Epithelial cell of esophagus (primary cell): ENCODE measurements at places on chromosomes 5 and 9.

DNA sequence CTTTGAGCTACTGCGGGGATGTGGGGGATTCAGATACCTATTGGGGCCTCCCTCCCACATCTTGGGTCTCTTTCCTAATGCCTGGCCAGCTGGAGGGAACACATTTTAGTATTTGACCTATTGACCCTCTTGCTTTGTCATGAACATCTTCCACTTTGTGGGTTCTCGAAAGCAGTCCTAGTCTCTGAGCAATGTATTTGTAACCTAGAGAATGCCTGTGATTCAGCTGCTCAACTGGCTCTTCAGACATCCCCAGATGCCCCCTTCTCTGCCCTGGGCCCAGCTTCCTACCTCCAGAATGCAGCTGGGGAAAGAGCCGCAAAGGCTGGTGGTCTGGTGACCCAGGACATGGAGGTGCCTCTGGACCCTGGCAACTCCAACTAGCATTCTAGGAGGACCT, 32.2 kb downstream of the APTX start:
- DNase-seq, result no peak

DNA sequence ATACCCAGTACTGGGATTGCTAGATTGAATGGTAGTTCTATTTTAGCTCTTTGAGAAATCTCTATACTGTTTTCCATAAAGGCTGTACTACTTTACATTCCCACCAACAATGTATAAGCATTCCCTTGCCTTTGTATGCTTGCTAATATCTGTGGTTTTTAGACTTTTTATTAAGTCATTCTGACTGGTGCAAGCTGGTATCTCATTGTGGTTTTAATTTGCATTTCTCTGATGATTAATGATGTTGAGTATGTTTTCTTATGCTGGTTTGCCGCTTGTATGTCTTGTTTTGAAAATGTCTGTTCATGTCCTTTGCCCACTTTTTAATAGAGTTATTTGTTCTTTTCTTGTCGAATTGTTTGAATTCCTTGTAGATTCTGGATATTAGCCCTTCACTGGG, 512.7 kb upstream of the PAPPA start:
- peak; percentile 77 for DNase-seq

- DNase-seq, result no peak
Measured at GRCh38 chr5:89471541-89471940, 588.6 kb upstream of the MEF2C start.

DNA sequence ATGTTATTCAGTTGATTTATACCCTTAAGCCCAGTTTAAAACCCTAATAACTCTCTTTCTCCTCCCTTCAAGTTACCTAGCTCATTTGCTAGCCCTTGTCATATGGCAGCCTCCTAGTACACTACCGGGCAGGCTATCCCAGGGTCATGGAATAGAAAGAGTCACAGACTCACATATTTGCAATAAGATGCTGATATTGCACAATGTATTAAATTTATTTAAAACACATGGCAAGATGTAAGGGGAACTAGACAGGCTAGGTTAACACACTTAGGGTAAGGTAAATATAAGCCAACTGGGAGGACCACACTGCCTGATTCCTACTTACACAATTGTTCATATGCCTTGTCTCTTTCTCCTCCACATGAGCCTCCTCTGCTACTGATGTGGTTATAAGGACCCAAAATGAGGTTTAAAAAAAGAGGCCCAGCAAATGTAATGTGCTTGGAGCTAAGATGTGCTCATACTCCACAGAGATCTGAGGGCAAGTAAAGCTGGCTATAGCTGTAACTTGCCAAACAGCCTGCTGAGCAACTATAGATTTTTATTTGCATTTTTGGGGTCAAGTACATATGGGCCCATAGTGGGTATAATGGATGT, 130.0 kb downstream of the ENC1 start:
- no peak for DNase-seq

DNA sequence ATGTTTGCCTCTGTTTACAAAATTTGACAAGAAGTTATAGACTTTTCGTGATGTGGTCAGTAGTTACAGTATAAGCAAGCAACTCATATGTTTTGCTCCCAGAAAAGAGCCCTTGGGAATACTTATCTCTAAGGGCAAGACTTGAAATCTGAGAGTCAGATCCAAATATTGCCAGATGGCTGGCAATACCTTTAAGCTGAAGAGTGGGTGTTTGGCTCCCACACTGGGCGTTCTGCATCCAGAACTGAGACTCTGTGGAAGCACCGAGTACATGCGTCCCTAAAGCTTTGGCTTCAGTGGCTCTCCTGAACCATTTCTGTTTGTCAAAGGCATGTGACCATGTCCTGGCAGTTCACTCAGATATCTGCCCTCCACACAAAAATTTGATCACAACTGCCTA, 194.1 kb downstream of the DCP2 start:
- no peak for DNase-seq

DNA sequence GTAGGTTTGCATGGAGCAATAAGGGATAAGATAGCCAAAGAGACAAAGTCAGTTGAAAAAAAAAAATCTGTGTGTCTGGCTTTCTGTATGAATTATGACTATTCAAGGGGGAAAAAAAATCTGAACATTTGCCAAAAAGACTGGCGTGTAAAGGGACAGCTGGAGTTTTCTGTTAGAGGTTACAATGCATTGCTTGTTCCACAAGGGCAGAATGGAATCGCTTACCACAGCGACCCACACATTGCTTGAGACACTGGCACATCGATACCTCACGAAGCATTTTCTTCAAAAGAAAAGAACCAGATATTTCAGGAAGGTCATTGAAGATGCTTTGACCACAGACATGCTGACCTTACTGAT, 327.8 kb downstream of the TMEM167A start:
- DNase-seq, result no peak

GRCh38 chr9:127767410-127767809, 11.1 kb downstream of the SH2D3C start:
- DNase-seq, result no peak

GRCh38 chr9:135608294-135608998, 30.9 kb downstream of the GLT6D1 start:
- DNase-seq, result no peak

GRCh38 chr5:99272576-99272975, 343.8 kb upstream of the CHD1 start:
- DNase-seq, result no peak

- peak; percentile 55 for DNase-seq
Measured at GRCh38 chr5:132437604-132438266, 52.8 kb downstream of the IRF1 start.

DNA sequence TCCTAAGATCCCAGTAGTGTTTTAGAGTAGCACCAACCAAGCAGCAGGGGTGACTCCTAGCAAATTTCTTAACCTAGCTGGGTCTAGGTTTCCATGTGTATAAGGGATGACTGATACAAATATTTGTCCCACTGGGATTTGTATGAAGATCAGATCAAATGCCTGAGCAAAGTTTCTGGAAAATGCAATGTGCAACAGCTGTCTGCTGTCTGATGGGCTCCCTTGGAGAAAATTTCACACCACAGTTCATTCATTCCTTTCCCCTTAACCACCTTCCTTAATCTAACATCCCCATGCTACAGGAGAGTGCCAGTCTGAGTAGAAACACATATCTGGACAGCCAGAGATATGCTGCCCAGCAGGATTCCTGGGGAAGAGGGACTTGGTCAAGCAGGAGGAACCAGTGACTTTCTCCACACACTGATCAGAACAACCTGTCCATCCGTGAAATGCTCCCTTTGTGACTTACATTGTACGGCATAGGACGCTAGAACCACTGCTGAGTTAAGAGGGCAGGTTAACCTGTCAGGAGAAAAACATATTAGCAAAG, 53.3 kb downstream of the PTPN3 start:
- DNase-seq, result no peak

GRCh38 chr9:113957821-113958341, 81.8 kb downstream of the ZNF618 start:
- DNase-seq, result peak; percentile 80

DNA sequence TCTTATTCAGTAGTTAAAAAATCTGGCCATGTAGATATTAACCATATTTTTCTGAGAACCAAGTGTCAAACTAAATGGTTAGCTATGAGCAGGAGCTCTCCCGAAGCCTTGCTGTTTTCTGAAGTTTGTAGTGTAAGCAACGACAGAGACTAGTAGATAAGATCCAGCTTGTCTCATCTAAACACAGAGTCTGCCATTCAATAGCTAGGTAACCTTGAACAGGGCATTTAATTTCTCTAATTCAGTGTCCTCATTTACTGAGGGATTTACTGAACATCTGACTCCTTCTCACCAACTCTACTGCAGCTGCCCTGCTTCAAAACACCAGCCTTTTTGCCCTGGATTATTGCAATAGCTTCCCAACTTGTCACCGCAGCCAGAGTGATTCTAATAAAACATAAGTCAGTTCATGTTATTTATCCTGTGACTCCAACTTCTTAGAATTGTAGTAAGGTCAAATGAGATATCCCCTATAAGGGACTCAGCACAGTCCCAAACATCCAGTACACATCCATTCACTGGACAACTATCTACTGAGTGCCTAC, 337.0 kb downstream of the PLK2 start:
- no peak for DNase-seq

DNA sequence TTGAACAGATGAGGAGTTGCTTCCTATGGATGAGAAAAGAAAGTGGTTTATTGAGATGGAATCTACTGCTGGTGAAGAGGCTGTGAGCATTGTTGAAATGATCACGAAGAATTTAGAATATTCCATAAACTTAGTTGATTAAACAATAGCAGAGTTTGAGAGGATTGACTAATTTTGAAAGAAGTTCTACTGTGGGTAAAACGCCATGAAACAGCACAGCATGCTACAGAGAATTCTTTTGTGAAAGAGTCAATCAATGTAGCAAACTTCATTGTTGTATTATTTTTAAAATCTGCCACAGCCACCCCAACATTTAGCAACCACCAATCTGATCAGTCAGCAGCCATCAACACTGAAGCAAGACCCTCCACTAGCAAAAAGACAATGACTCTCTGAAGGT, 309.1 kb downstream of the SPOCK1 start:
- DNase-seq, result no peak

GRCh38 chr9:75210215-75210614, 121.9 kb downstream of the OSTF1 start:
- no peak for DNase-seq

- no peak for DNase-seq
Measured at GRCh38 chr9:34685591-34685990, 5.5 kb downstream of the CCL19 start.

DNA sequence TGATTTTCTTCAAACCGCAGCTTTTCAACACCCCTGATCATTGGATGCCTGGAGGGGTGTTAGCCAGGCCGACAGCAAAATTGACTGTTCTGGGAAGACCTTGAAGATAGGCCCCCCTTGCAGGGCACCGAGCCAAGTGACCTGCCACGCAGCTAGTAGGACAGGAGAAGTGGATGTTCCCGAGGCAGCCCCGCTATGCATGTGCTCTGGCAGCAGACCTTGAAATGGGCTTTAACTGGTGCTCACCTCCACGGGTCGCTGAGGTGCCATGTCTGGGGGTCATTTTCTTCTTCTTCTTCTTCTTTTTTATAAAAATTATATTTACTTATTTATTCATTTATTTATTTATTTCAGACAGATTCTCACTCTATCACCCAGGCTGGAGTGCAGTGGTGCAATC, 12.6 kb downstream of the FGF18 start:
- DNase-seq, result no peak

- no peak for DNase-seq
Measured at GRCh38 chr9:36866840-36867239, 167.2 kb downstream of the PAX5 start.

DNA sequence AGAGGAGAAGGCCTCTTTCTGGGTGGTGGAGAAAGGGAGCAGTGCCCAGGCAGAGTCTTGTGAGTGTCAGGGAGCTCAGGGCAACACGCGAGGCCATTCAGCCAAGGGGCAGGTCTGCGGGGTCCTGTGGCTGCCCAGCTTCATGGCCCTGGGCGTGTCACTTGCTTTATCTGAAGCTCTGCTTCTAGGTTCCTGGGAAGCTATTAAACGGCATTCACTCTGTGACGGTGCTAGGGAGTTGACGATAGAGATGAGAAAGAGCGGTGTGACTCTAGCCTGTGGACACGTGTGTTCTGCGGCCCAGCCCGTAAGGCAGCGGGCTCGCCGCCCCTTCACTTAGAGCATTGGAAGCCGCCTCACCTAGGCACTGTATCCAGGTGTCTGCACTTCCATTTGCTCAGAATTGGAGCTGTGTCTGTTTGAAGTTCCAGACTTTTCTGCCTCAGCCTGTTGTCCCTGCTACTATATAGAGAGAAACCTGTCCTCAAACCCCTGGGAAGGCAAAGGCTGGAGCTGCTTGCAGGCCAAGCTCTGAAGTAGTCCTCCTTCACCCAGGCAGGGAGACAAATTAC, 88.3 kb downstream of the PHF2 start:
- no peak for DNase-seq

DNA sequence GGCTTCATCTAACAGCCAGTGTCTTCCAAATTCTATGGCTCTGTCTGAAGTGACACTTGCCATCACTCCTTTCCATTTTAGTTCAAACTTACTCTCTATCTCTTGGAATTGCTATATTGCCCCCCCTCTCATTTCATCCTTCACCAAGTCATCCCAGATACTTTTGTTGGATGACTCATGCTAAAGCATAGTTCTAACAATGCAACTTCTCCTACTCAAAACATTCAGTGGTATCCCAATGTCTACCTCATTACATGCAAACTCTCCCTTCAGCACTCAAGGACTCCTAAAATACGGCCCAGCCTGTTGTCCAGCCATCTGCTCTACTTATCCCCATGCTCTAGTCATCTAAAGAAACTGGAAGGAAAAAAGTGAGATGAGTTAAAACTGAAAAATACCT, 171.6 kb downstream of the RASEF start:
- DNase-seq, result peak; percentile 5

DNA sequence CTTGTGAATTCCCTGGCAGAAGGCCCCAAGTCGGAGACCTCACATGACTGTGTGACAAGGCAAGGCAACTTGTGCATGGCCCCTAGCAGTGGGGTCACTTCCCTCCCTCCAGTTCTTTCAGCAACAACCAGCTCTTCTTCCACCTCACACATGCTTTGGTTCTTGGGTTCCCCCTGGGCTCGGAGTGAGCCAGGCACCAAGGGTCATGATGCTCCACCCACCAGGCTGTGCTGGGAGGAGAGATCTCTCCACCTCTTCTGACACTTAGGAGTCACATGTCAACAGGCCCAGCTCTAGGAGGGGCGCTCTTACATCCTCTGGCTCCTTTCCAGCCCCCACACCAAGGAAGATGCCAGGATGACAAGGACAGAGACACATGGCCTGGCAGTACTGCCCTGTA, 56.7 kb downstream of the CDH6 start:
- DNase-seq, result no peak

- DNase-seq, result no peak
Measured at GRCh38 chr5:121915765-121916164, 46.0 kb upstream of the SRFBP1 start.

DNA sequence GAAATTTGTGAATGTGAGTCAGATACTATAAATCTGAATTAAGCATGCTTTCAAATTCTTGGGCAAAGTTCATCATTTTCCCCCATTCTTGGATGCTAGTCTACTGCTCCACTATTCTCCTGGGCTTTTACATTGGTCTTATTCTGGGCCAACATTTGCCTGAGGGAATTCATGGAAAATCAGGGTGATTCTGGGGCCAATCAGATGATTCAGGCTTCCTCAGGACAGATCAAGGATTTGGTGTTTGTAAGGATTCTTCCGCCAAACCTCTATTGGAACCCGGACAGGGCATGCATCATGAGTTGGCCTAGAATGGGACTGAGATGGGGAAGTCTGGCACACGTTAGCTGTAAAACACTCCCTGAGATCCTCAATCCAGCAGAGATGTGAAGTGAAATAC, 113.8 kb downstream of the MEF2C start:
- DNase-seq, result no peak
